Inflammatory macrophage treated with lipopolysaccharide for 4 hours (primary cell): ENCODE measurements at places on chromosomes 16 and 17.
A peak's percentile ranks its signal among the peaks of the same experiment; 100 is the strongest.

GRCh38 chr17:72121164-72122009 lies 567 bp downstream of the SOX9 start:
- no peak for DNase-seq

- DNase-seq = no peak
Observed at GRCh38 chr17:13587487-13588338, 14.0 kb downstream of the HS3ST3A1 start.

- no peak for DNase-seq
Observed at GRCh38 chr17:50926523-50926922, 60.4 kb upstream of the TOB1 start.

DNA sequence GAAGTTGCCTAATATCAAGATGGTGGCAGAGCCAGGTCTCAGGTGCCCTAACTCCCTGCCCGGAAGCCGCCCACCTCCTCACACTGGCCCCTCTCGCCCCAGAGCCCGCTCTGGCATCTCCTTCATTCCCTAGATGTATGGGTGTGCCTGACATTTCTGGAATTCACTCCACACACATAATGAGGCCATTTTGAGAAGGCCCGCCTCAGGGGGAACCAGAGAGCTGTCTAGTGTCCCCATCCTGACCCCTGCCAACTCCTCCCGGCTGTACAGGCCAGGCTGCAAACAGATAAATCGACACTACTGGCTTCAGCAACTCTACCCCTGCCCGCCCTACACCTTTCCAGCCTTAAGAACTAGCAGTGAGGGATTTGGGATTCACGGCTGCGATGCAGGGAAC lies 7.7 kb downstream of the WNT3 start:
- no peak for DNase-seq

DNA sequence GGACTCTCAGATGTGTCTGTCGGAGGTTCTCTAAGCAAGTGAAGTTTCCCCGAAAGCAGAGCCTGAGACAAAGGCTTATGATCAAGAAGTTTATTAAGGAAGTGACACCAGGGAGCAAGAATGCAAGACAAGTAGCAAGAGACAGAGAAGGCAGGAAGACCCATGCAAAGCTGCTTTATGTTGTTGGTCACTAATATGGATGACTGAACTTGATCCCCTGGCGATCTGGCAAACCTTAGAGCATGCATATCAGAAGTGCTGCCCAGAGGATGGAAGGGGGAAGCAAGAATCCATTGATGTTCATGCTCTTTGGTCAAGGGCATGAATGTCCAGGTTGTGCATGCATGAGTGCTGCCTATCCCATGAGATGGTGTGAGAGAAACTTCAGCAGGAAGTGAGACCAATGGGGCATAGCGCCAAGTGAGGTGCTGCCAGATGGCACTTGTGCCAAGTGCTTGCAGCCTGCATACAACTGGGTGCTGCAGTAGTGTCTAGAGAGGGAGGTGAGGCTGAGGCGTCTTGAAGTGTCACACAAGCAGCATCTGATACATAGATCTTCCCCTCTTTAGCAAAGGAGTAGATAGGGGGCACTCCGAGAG lies 176.5 kb downstream of the SALL1 start:
- no peak for DNase-seq

DNA sequence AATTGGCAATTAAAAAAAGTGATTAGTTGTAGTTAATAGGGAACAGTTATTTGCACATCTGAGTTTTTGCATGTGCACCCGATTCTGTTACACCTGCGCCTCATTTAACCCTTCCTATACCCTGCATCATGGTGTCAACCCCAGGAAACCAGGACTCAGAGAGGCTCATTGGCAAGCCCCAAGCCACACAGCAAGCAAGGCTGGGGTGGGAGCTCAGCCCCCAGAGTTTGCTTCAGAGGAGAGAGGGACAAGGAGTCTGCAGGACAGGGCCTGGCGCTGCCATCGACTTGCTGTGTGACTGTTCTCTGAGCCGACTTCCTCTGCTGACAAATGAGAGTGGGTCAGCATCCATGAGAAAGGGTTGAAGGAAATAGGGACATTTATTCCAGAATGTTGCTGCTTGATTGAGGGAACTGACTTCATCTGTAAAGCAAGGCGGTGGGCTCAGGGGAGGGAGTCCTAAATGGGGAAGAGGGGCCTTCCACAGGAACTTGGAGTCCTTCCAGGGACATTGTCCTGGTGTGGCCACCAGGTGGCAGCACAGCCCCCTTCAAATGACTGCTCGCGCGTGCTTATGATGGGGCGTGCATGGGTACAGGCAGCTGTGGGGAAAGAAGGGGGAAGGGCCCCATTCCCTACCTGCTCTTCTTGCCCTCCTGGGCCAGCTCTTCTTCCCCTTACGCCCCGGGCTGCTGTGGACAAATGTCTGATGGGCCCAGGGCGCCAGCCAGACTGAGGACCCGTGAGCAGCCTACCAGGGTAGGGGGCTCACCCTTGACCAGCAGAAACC lies 51.6 kb downstream of the NT5M start:
- peak; percentile 76 for DNase-seq

GRCh38 chr16:85853547-85854545 lies 45.1 kb upstream of the IRF8 start:
- DNase-seq = peak; percentile 66

- DNase-seq = no peak
Observed at GRCh38 chr17:7721612-7722011, 4.1 kb downstream of the DNAH2 start.

- peak; percentile 2 for DNase-seq
Observed at GRCh38 chr16:90031931-90032673, 12.8 kb upstream of the DBNDD1 start.

- DNase-seq = peak; percentile 82
Observed at GRCh38 chr16:2043667-2044451, 3.8 kb downstream of the NTHL1 start.

- DNase-seq = no peak
Observed at GRCh38 chr17:65670667-65671371, 109.4 kb upstream of the AXIN2 start.

GRCh38 chr16:10509534-10510025 lies 70.8 kb downstream of the EMP2 start:
- DNase-seq = peak; percentile 76

DNA sequence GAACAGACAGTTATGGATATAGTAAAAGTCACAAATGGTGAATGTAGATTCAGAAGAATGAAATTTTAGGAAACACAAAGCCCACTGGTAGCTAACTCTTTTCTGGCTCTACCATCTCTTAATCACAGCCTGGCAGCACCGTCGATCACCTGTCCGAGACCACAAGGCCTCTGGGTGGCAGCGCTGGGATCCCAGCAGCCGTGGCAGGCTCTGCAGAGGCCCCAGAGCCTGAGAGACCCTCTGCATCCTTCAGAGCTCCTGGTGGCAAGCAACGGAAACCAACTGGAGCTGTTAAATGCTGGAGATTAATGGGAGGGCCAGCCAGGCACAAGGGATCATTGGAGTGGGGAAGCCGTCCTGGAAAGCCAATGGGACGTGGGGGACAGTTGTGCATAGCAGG lies 26.3 kb downstream of the LAT start:
- no peak for DNase-seq
